Right atrium auricular region (tissue), 2 donors: ENCODE measurements at places on chromosomes 1 and 21.

GRCh38 chr1:111832521-111833155, 76.9 kb downstream of the DDX20 start:
- DNase-seq = no peak

GRCh38 chr1:211903490-211904245, 73.1 kb upstream of the LPGAT1 start:
- no peak for DNase-seq

GRCh38 chr1:156490401-156491032, 10.1 kb downstream of the MEF2D start:
- DNase-seq = no peak

DNA sequence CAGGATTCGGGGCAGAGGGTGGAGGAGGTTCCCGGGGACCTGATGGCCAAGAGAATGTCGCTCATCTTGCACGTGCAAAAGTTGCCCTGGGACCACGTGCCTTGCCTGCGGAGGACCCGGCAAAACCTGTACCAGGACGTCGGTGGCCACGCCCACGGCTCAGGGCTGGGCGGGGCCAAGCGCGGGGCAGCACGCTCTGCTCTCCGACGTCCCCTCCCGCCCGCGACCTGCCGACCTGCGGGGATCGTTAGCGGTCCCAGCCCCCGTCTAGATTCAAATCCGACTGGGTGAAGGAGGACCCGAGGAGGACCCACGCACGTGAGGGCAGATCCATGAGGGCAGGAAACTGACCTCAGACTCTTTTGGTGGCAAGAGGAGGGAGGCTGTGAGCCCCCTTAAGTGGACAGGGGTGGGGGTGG, at the start of gene C1orf167:
TSS of gene C1orf167 (plus strand) at position 206 of the 419 bp plus-strand sequence. CDS start 2,208 bp downstream, outside the sequence.
- no peak for DNase-seq

DNA sequence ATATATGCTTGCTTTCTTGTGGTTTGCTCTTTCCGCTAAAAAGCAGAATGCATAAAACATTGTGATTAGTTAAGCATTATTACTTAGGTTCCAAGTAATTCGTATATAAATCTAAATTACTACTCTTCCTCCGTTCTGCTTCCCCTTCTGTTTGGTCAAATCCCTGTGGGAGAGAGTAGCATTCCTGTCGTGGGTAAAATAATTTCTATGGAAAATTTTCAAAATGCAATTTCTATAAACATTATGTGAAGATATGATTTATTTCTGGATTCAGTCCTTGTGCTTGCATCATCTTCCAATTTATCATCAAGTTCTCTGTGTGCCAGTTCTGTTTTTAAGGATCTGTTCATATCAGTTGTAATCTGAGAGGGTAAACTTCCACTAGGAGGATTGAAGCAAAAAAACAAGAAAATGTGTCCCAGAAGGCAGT, 7.2 kb upstream of the WARS2 start:
- no peak for DNase-seq
